Stimulated activated CD8-positive, alpha-beta memory T cell treated with anti-CD3 and anti-CD28 coated beads, Interleukin-7, amount 100 ng/mL, for 1 hour (primary cell): ENCODE measurements at places on chromosomes 5 and 9.

DNA sequence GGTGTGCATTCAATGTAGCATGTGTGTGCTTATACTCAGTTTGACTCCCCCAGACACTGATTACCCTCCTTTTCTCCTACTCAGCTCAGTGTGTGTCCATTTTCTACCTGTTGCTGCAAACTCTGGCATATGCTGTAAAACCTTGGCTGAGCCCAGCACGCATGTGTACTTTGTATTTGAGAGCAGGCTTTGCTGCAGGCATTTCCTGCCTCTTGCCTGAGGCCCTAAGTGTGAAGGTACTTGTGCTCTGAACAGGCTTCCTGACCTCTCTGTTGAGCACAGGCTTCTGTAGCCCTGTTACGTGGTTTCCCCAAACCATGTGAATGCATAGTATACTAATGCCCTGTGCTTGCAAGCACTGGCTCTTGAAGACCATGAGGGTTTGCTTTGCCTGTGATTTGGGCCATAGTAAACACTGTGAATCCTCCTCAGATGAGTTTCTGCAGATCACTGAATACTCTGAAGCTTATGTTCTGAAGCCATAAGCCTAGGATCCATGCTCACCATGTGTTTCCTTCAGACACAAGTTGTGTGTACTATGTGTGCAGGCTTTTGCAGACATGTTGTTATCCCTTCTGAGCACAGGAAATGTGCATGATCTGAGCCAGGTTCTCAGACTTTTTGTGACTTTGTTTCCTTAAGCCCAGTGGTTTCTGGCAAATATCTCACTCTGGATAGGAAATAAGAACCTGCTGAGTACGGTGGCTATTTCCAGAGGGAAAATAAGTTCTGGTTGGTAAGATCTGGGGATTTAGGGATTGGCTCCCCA is 124.9 kb upstream of the RUSC2 start:
- DNase-seq = no peak

- DNase-seq = peak; percentile 48
These were observed 560 bp downstream of the DOCK2 start for GRCh38 chr5:169637549-169638121.

- no peak for DNase-seq
These were observed 475.2 kb upstream of the BRINP1 start for GRCh38 chr9:119844431-119844830.

DNA sequence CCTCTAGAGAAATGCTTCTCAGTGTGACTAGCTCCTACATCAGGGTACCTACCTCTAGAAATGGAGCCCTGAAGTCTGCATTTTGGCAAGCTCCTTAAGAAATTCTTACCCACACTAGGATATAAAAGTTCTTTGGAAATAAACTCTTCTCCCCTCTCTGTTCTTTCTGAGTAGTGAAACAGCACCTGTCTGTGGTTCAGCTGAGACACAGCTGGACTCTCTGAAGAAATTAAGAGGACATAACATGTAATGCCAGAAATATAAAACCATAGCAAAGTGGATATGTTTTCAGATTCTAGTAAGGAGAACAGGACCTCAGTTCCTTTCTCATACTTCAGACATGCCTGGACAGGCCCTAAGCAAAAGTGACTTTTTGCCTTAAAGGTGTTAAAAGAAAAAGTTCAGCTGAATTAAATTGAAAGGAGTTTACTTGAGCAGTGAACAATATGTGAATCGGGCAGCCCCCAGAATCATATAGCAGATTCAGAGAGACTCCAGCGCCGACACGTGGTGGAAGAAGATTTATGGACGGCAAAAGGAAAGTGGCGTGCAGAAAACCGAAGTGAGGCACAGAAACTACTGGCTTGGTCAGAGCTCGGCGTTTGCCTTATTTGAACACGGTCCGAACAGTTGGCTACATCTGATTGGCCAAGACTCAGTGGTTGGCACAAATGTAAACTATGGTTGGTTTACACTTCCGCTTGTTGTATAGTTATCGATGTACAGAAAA is 64.5 kb downstream of the PRKACG start:
- DNase-seq = no peak

- no peak for DNase-seq
These were observed 13.1 kb downstream of the PSD2 start for GRCh38 chr5:139808481-139809330.

GRCh38 chr5:126016256-126016655 is 407.0 kb upstream of the GRAMD2B start:
- DNase-seq = no peak

DNA sequence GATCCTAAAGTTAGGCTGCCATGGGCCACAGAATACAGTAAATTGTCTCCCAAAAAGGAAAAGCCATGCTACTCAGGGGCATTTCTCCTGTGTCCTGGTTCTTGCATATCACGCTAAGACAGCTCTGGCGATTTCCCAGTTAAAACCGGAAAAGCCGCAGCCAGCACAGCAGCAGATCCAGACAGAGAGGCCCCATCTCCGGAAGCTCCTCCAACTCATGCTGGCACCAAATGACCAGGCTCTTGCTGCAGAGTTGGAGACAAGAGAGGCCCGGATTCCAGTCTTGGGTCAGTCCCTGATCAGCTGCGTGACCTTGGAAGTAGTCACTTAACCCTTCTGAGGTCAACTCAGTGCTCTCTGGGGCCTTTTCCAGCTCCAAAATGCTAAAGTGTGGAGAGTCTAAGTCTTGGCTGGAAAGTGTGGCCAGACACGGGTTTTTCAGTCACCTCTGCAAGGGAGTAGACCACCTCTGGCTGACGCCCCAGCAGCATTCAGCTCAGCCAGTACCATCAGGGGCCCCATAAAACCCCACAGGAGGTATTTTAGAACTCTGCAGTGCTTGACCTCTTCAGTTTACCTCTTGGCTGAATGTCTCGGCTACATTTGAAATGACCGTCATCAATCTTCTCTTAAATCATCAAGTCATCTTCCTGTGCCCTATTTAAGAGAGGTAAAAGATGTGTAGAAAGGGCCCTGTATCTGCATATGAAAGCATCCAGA is 16.2 kb downstream of the GDNF start:
- no peak for DNase-seq

GRCh38 chr9:76743931-76744330 is 20.3 kb upstream of the PCA3 start:
- DNase-seq = no peak

DNA sequence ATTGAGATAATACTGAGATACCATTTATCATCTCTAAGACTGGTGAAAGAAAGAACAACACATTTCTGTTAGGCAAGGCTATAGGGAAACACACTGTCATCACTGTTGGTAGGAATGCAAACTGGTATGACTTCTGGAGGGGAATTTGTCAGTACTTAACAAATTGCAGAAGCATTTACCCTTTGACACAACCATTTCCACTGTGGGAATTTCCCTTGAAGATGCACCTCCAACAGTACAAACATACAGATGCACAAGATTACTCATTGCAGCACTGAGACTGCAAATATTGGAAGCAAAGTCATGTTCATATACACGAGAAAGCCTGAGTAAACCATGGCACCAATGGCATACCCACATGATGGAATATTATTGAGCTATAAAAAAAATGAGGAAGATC is 17.6 kb downstream of the GM2A start:
- no peak for DNase-seq
